ENCODE measurements at places on chromosomes 16 and 17.

GRCh38 chr16:50393858-50394802 is 25.3 kb upstream of the BRD7 start:
- no peak for DNase-seq

DNA sequence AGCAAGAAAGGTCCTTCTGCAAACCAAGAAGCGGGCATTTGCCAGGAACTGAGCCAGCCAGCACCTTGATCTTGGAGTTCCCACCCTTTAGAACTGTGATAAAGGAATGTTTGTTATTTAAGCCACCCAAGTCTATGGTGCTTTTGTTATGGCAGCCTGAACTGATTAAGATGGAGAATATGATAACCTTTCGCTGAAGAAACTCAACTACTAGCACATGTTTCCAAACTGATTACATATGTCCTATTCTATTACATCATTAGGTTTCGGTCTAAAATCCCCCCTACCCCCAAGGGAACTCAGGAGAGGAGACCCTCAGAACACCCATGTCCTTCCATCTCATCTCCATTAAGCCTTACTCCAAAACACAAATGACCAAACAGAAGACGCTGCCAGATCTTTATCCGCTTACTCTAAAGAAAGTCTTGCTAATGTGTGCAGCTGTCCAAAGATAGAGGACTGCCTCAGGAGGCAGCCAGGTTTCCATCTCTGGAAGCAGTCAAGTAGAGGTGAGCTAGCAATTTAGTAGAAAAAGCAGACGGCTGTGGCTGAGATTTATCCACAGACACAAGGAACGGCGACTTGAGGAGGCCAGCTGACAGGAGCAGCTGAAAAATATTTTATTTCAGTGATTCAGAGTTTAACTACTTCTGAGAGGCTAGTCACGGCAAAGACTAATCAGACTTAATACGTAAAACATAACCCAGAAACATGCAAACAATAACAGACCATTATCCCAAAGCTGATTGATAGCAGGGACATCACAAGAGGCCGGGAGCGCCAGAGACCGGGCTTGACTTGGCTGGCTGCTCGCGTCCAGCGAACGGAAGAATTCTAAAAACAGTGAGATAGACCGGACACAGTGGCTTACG is 611.4 kb upstream of the CDH5 start:
- DNase-seq: no peak

GRCh38 chr17:21711182-21711581 is 18.9 kb downstream of the KCNJ18 start:
- no peak for DNase-seq

DNA sequence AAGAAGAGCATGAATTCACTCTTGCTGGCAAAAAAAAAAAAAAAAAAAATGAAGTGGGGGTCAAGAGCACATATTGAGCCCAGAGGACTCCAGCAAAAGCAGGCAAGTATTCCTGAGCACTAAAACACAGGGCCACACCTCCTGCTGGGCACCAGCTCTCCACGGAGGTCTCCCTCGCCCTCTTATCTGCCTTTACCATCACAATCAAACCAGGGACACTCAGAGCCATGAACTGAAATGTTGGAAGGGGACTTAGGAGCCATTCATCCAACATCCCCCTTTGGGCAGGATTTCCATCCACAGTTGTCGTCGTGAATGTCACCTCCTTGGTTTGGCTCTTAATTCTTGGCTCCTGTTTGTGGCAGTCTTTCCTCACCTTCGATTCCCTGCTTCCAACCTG is 89.8 kb upstream of the GNAO1 start:
- DNase-seq: no peak

DNA sequence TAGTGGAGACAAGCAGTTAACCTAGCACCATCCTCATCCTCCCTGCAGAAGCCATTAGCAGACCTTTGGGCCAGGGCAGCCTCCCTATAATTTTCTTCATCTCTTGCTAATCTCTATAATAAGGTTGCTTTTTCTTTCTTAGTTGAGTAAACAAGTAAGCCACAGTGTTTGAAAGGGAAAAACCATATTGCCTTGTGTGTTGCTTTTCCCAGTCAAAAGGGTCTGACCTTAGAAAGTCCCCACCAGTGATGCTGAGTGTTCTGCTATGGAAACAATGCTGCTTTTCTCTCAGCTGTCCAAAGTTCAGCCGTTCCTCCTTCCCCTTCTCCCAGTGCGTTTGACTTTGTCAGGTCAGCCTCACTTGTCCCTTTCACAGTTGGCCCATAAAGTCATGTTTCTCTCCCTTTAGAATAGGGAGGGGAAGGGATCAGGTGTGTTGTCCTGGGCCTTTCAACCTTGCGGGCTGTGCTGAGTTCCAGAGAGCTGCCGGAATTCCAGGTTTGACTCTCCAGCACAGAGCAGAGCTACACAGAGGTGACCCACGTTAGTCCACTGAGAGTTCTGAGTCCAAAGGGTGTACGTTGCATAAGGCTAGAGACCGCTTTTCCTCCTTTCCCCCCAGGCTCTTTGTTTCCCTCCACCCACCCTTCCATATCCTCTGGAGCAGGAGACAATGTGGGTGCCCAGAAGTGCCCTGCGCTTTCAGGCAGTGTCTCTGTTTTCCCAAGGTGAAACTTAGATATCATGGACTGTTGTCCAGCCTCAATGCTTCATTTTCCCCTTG is 15.9 kb upstream of the CLEC18C start:
- DNase-seq: no peak

- no peak for DNase-seq
These were observed 206.9 kb downstream of the RAB11FIP4 start for GRCh38 chr17:31598399-31598782.

DNA sequence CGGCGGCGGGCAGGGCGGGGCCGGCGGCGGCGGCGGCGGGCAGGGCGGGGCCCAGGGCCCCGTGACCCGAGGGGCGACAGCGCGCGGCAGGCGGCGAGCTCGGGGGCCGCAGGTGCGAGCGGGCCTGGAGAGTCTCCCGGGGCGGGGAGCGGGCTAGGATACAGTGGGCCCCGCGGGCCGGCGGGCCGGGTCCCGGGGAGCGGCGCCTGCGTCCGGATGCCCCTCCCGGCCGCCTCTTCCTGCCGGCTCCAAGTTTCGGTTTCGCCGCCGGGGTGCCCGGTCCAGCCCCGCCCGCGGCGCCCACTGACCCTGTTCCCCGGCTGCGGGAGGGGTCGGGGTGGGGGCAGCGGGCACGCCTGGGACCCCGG is at the start of gene RNF213:
Gene RNF213, plus strand, starts transcription at position 62 of the 368 bp plus-strand sequence. CDS start 2,830 bp downstream, outside the sequence.
- peak; percentile 3 for DNase-seq

DNA sequence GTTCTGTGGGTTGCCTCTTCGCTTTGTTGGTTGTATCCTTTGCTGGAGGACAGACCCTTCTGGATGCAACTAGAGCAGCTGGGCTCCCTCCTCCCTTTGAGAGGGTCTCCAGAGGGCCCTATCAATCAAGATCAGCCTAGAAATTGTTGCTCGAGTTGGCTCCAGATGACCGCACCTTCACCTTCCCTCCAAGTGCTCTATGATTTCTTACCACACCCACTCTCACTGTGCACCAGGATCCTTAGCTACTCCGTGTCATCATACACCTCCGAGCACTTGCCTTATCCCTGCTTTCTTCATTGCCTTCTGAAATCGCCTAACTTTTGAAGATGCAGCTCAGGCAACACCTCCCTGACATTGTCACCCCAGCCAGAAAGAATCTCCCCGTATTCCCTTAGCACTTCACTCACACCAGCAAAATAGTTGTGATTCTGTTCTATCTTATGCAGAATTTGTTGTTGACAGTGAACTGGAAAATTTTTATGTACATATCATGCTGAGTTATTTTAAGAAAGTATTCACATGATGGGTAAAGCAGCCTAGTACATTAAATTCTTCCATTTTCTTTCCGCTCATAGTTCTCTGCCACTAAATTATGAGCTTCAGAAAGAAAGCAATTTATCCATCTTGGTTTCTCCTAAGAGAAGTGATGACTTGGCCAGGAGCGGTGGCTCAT is 52.9 kb downstream of the ABAT start:
- no peak for DNase-seq

GRCh38 chr16:89473791-89474414 is 16.5 kb downstream of the ANKRD11 start:
- peak; percentile 14 for DNase-seq

GRCh38 chr17:7889166-7889955 is 772 bp downstream of the CHD3 start:
- DNase-seq: peak; percentile 70

GRCh38 chr17:57544401-57544800 is 200.7 kb downstream of the CCDC182 start:
- no peak for DNase-seq

DNA sequence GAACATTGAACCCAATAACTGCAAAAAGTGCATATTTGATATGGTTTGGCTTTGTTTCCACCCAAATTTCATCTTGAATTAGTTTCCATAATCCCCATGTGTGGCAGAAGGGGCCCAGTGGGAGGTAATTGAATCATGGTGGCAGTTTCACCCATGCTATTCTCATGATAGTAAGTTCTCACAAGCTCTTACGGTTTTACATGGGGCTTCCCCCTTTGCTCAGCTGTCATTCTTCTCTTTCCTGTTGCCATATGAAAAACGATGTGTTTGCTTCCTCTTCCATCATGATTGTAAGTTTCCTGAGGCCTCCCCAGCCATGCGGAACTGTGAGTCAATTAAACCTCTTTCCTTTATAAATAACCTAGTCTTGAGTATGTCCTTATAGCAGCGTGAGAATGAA is 127.6 kb downstream of the CHD9NB start:
- DNase-seq: no peak

DNA sequence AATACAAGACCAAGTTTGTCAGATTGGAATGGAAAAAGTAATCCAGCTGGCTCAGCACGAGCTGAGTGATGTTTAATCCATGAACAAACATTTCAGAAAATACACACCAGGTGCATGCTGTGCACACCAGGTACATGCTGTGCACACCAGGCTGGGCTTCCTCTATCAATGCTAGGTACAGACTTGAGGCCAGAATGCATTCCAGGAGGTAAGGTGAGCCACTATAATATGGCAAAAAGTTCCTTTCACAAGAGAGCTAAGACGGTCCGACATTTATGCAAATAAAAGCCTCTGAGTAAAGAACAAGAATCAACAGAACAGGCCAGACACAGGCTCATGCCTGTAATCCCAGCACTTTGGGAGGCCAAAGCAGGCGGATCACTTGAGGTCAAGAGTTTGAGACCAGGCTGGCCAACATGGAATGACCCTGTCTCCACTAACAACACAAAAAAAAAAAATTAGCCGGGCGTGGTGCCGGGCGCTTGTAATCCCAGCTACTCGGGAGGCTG is 128.2 kb downstream of the ZNF778 start:
- no peak for DNase-seq

DNA sequence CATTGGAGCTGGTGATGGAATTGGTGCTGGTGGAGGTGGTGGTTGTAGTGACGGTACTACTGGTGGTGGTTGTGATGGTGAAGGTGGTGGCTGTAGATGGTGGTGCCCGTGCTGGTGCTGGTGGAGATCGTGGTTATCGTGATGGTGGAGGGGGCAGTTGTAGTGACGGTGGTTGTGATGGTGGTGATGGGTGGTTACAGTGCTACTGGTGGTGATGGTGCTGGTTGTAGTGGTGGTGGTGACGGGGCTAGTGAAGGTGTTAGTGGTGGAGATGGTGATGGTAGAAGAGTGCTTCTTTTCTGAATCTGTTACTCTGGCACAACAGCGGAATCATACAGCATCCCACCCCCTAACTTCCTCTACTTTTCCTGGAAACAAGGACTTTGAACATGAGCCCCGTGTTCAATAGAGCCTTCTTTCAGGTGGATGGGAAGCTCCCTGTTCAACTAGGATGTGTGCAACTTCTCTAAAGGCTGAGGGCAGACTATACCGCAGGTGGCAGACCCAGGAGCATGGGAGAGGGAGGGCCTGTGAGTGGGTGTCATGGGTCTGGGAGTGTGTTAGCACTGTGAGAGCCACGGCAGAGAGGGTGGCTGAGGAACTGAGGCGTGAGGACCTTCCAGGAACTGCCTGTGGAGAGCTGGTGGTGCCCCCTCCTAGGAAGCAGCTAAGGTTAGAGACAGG is 8.2 kb downstream of the TBX21 start:
- no peak for DNase-seq

- no peak for DNase-seq
These were observed 12.9 kb upstream of the MEIOB start for GRCh38 chr16:1884889-1885288.

All from NCI-H226 (cell line).